ENCODE measurements at places on chromosomes 11 and 22. TPM values are rescaled to one million over a fixed set of nuclear protein-coding genes. Genes with fewer than 3 reads are reported as not detected.

The ASCL2 gene
- total RNA-seq = not detected

The MPZL2 gene
- total RNA-seq = 0.56 TPM

The BBOX1 gene
- not detected for total RNA-seq

The MADD gene
- 15.2 TPM for total RNA-seq

The KLHDC7B gene
- under 0.01 TPM for total RNA-seq

The TENM4 gene
- total RNA-seq = 15.6 TPM

The LRRC74B gene
- not detected for total RNA-seq

The TMEM191B gene
- total RNA-seq = 3.1 TPM

The TALDO1 gene
- 213 TPM for total RNA-seq

The THAP7 gene
- 18.0 TPM for total RNA-seq

The MS4A10 gene
- not detected for total RNA-seq

The GAL3ST1 gene
- not detected for total RNA-seq

The BDNF gene
- 42.3 TPM for total RNA-seq

Data from aortic smooth muscle cell (primary cell).